ENCODE measurements at places on chromosomes 12 and 14.

GRCh38 chr12:31035967-31036665 lies 37.5 kb upstream of the DDX11 start:
- DNase-seq: no peak

DNA sequence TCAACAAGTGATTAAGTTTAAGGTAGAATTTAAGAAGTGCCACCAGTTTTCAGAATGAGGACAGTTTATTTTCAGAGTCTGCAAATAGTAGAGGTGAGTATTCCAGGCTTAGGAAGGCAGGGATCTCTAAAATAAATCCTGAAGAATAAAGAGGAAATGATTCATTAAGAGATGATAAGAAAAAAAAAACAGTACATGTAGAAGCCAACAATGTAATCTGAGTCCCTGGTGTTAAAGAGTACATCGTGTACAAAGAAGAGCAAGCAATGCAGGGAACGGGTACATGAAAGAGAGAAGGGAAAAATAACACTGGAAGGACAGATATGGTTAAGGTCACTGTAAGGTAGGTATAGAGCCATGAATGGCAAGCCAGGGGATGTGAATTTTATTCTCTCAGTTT lies 95.2 kb upstream of the FOXG1 start:
- no peak for DNase-seq

GRCh38 chr14:33846100-33846824 lies 104.6 kb downstream of the EGLN3 start:
- DNase-seq: no peak

DNA sequence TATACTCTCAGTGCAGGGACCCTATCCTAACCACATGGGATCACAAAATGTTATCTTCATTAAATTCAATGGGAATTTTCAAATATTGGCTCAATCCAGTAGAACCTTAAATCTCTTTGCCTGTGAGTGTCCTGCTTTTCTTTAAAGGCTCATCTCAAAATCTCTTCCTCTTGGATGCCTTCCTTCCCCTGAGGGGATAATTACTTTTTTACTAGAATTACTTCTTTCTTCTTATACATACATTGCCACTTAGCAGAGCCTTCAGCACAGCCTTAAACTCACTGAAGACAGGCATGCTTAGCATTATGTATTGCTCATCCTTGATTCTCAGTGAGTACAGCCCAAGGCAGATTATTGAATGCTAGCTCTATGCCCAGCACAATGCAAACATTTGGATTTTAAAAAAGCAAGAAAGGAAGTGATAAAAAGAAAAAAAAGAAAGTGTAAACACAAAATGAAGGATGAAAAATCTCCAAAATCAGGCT lies 1918.0 kb upstream of the FLRT2 start:
- DNase-seq: no peak

DNA sequence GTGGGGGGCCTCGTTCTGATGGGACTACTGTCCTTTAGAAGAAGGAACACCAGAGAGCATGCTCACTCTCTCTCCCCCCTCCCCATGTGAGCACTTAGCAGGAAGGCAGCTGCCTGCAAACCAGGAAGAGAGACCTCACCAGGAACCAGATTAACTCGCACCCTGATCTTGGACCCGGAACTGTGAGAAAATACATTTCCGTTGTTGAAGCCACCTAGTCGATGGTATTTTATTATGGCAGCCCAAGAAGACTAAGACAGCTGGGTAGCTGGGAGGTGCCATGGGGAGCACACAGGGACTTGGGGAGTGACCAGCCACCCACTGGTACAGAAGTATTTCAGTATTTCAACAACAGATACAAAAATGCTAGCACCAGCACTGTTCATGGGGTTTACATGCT lies 59.0 kb downstream of the VCPKMT start:
- DNase-seq: no peak

- no peak for DNase-seq
Measured at GRCh38 chr12:47965581-47965980, 2.2 kb downstream of the TMEM106C start.

Measured in NCI-H1930 (cell line).